Activated naive CD8-positive, alpha-beta T cell treated with anti-CD3 and anti-CD28 coated beads, Interleukin-2, amount 50 U/mL, for 24 hours (primary cell): ENCODE measurements at places on chromosomes 16 and 17.

- no peak for DNase-seq
Measured at GRCh38 chr16:5234295-5235050, 136.9 kb upstream of the EEF2KMT start.

DNA sequence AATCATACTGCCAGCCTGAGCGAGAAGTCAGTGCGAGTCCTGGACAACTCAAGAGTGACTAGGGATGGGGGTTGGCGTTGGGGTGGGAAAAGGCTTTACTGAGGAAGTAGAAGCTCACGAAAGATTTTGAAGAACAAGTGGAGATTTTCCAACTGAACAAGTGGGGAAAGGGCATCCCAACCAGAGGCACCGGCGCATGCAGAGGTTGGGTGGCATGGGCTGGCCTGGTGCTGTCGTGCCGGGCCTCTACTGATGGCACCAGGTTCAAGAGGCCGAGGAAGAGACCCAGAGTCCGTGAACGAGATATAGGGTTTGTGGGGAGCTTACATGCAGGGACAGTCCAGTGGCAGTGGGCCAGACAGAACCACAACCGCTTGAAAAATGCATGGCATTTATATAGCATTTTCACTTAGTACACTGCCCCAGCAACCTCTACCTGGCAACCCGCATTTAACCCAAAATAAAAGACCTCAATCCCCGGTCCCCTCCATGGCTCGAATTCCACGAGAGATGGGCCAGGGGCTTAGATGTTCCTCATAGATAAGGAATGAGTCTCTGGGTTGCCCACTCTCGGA, 7.7 kb upstream of the ITGA3 start:
- DNase-seq, result no peak

GRCh38 chr17:43766413-43767052, 7.9 kb upstream of the SOST start:
- DNase-seq, result peak; percentile 66

DNA sequence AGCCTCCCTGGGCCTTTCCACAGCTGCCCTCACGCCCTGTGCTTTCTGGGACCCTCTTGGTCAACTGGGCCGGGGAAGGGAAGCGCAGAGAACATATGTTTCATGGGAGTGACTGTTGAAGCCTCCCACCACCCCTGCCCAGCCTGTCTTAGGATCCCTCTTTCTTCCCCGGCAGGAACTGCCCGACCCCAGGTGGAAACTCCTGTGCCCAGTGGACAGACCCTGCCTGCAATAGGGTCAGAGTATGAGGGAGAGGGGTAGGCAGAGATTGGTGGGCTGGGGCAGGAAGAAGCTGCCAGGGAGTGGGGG, 10.5 kb downstream of the HEXIM2 start:
- no peak for DNase-seq
